ENCODE measurements at places on chromosomes 5 and 9. TPM values are rescaled to one million over a fixed set of nuclear protein-coding genes. Genes with fewer than 3 reads are reported as not detected.

ZNF622 gene
- total RNA-seq = 28.6 TPM

DRD1 gene
- total RNA-seq = 0.34 TPM

GNPDA1 gene
- 73.5 TPM for total RNA-seq

SH3PXD2B gene
- 62.2 TPM for total RNA-seq

IL6ST gene
- total RNA-seq = 29.1 TPM

STK32A gene
- total RNA-seq = 7.4 TPM

SNCB gene
- 0.53 TPM for total RNA-seq

UBQLN1 gene
- 119 TPM for total RNA-seq

OR13C4 gene
- not detected for total RNA-seq

NMUR2 gene
- not detected for total RNA-seq

ADAMTS6 gene
- 2.8 TPM for total RNA-seq

ZNF484 gene
- total RNA-seq = 9.3 TPM

GRCh38 chr9:137201205-137201868 is 796 bp upstream of the TPRN start:
- DNase-seq = no peak

DNA sequence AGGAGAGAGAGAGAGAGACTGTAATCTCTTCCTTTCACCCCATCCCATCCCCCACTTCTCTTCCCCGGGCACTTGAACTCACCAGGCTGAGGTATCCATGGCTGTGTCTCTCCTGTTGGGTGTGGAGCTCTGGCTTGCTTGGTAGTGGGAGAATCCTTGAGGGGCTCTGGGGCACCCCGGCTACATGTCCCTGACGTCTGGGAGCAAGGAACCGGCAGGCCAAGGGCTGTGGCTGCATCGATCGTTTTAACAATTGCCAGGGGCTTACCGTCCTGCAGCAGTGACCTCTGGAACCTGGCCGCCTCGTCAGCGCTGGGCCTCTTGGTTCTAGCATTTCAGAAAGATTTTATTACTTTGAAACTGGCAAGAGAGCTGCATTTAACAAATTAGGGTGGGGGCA is 30.0 kb downstream of the FGF18 start:
- no peak for DNase-seq

DNA sequence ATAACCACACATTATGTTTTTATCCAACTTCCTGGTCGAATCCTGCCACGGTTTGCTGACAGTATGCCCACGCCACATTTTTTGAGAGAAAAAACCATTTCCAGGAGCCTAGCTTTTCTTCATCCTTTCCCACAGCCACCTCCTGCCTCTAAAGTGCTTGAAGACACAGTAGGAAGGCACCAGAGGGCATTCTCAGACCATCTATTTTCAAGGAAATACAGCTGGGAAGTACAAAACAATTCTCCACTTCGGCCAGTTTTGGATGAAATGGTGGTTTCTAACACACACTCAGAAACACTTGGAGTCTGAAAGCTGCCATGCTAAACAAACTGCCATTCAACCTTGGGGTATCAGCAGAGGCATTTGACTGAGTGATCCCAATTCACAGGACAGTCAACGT is 86.3 kb upstream of the RPS23 start:
- peak; percentile 60 for DNase-seq

GRCh38 chr5:14206028-14206725 is 63.0 kb downstream of the TRIO start:
- DNase-seq = no peak

DNA sequence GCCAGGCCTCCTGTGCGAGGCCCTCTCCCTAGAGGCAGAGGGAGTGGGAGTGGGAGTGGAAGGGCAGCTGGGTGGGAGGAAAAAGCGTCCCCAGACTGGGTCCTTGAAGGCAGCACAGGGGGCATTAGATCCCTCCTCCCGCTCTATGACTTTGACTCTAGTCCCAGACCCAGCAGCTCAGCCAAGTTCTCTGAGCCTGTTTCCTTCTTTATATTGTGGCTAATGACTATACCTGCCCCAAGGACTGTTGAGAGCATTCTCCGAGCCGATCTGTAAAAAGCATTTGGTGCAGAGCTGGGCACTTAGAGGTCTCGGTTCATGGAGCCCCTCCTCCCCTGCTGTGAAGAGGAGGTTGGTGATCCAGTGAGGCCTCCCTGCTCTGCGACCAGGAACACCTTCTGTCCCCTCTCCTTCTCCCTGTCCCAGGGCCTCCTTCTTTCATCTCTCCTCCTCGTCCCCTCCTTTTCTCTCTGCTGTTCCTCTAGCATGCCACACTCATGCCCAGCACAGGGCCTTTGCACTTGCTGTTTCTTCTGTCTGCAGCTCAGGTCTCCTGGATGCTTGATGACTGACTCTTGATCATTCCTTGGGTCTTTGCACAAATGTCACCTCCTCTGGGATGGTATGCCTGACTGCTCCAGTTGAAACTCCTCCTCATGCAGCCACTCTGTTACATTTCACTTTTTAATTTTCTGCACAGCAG is 23.4 kb upstream of the PSD2 start:
- DNase-seq = no peak

DNA sequence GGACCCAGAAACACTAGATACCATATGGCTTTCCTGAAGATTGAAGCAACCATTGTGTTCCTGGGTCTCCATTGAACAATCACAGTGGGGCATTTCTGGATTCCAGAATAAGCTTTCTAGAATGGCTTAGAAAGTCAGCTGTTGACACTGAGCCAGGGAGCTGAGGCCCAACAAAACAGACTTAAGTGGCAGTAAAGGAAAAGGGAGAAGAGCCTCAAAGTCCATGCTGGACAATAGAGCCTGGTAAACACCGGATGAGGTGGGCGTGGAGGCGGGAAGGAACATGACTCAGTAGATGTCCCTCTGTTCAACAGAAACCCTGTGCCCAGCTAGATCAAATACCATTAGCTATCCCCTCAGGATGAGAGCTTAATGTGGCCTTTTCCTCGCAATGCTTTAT is 14.8 kb downstream of the SPARC start:
- no peak for DNase-seq

GRCh38 chr5:148469501-148469935 is 85.8 kb downstream of the FBXO38 start:
- no peak for DNase-seq

GRCh38 chr9:81125446-81126092 is 563.8 kb downstream of the TLE1 start:
- no peak for DNase-seq

DNA sequence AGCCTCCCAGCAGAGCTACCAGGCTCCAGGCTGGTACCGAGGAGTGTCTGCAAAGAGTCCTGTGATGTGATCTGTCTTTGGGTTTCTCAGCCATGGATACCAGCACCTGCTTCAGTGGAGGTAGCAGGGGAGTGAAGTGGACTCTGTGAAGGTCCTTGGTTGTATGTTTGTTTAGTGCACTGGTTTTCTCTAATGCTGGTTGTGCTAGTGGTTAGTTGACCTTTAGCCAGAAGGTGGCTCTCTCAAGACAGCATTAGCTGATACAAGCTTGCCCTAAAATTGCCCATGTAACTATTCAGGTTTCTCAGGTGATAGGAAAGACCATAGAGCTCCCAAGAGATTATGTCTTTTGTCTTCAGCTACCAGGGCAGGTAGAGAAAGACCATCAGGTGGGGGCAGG is 87.2 kb downstream of the MTAP start:
- no peak for DNase-seq

DNA sequence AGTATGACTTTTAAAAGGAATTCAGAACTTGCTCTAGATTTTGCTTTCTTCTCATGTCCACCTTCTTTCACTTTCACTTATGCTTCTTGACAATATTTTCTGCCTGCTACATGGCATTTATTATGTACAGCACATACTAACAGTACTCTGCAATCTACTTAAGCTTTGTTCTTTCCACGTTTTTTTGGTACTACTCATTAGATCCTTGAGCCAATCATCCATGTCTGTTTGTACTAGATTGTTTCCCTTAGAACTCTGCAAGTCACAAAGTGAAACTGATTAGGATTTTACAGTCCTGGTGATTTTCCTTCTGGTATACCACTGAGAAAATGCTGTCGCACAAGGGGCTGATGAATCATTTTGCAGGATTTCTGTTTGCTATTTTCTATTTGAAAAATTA is 78.3 kb downstream of the PARP8 start:
- DNase-seq = no peak

DNA sequence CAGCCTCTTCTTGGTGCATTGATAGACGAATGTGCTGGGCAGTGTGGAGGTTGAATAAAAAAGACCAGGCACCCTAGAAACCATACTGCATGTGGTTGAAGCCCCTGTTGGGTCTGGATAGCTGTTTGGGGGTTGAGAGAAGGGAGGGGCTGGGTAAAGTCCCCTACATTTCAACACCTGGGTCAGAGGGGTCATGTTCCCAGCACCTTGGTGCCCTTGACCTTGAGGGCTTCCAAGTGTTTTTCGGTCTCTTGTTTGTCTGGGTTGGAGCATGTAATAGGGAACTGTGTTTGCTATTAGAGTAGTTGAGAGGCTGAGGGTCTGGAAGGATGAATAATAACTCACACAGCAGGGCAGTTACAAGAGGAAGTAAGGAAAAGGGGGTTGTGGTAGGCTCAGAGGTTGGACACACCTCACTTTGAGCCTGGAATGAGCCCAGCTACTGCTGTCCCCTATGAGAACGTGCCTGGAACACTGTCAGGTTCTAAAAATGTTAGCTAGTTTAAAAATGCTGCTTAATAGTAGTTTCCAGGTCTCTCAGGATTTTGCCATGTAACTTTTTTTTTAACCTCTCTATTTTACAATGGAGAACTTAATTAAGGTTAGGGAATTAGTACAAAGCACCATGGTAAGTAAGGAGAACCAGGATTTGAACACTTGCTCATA is 155.2 kb upstream of the SPRY4 start:
- no peak for DNase-seq

DNA sequence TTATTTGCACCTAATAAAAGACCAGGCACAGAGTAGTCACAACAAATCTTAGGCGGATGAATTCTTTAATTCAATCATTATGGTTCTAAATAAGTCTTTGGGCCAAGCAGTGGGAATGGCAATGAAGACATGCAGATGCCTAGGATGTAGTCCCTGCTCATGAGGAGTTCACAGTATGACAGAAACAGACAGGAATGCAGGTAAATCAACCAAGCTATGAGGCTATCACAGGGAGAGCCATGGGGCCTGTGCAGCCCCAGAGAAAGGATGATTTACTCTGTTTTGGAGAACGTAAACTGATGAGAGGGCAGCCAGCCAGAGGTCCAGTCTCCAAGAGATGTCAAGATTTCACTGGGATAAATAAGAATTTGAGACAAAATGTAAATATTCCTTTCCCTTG is 129.4 kb downstream of the TRIM32 start:
- no peak for DNase-seq

- DNase-seq = peak; percentile 98
Observed at GRCh38 chr9:126781186-126782052, 23.4 kb upstream of the ZBTB43 start.

DNA sequence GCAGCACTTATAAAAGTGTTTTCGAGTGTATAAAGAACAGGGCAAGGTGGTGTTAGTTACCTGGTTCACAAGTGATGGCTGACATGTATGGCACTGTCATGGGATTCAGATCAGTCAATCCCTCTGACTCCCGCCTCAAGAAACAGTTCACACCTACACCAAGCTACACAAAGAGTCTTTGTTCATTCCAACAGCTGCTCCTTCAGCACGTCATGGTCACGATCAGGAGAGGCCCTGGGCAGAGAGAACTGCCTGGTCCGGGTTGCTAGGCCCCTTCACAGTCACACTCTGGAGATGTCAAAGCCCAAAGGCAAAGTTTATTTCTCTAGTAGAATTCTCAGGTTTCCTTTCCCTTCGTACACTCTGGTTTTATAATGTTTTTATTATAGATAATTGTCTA is 426.7 kb downstream of the ZSWIM6 start:
- DNase-seq = no peak

GRCh38 chr5:81554647-81555046 is 160.7 kb upstream of the ACOT12 start:
- DNase-seq = no peak

DNA sequence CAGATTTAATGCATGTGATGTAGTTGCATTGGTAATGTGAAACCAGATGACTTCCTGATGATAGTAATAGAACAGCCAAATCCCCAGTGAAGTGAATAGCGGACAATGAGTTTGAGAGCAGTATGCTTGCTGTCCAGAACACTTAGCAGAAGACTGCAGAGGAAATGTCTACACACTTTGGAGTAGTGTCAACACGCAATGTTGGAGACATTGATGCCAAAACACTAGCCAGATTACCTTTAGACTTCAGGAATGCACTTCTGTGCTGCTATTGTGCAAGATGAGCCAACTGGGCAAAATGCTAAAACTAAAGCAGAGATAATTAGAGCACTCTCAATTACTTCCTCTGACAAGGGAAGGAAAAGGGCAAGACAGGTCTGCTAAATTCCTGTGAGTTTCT is 176.7 kb downstream of the PRDM9 start:
- no peak for DNase-seq

DNA sequence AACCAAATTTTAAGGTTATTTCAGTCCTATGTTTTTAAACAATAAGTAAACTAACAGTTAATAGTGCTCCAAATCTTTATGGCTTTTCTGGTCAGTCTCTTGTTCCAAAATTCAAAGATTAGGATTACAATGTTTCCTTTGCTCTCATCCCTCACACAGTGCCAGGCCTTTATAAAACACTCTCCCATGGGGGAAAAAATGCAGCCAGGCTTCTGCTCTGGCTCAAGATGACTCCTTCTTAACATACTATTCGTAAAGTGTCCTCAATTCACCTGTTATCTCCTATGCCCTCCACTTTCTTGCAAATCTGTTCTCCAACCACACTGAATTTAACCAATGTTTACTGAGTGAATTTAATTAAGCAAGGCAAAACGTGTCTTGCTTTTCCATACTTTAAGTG is 1.4 kb downstream of the CEP120 start:
- DNase-seq = no peak

DNA sequence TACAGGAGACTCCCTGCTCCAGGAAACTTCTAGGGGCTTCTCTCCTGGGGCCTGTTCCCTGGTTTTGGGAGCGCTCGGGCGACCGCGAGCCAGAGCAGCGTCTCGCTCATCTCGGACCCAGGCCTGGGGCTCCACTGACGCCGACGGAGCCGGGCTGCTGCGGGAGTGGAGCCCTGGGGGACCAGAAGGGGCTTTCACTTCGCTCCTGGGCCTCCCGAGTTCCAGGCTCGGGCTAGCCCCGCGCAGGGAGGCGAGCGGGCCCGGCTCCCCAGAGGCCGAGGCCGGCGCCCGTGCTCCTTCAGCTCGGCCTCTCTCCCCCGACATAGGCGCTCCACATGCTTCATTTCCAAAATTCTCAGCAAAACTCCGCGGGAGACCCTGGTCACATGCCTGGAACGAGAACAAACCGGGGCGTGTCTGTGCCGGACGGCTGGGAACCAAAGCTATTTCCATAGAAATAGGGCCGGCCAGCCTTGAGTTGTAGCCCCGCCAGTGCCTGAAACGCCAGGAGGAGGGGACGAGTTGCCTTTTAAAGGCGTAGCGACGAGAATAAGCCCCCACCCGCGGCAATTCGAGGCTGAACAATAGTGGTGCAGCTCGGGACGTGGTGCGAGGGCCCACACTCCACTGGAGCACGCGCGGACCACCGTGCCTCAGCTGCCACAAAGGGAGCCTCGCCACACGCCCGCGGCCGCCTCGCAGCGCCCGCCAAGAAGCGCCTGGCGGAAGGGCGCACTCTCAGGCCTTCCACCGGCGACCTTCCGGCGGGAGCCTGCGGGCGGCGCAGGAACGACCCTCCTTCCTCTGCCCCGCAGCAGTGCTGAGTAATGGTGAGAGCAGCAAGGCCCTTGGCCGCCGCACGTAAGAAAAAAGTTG is 1.1 kb upstream of the G3BP1 start:
- DNase-seq = peak; percentile 92

GRCh38 chr9:133945314-133945975 is 46.7 kb downstream of the VAV2 start:
- DNase-seq = no peak

- no peak for DNase-seq
Observed at GRCh38 chr9:90767523-90768100, 34.0 kb upstream of the SYK start.
